ENCODE measurements at places on chromosomes 4 and X.

DNA sequence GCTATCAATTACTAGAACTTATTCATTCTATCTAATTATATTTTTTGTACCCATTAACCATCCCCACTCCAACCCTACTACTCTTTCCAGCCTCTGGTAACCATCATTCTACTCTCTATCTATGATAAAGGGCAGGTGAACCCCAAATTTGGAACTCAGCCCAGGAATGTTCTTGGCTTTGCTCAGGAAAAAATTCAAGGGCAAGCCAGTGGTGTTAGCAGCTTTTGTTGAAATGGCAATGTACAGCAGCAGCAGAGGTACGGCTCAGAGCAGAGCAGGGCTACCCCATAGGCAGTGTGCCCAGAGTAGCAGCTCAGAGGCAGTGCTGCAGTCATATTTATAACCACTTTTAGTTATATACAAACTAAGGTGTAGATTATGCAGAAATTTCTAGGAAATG, 138.2 kb downstream of the RNF150 start:
- DNase-seq: no peak

DNA sequence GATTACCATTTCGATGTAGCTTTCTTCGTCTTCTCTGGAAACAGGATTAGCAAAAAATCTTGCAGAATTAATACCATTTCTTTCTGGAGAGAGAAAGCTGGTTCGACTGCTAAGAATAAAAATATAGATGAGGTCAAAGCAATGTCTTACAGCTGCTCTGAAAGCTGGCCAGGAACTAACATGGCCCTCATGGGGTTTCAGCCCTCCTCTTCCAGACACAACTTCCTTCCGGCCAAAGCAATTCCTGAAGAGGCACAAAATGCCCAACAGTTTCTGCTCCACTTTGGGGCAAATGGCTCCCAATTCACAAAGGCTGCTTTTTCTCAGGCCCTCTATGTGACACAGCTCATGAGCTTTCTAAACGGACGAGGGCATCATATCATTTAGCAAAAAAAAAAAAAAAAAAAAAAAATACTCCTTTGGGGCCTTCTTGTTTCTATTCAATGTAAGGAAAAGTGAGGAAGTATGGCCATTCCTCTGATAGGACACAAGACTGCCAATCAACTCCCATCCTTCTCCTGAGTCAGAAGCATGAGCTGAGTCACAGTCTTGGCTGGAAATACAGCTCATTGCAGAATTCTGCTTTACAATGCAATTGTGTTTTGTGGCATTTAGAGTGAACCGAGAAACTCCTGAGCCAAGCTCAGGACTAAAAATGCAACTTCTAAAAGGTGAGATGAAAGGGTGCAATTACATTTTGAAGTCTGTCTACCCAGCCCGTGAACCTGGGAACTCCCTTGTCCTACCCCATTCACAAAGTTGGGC, 42.7 kb upstream of the CTAG2 start:
- DNase-seq: no peak

DNA sequence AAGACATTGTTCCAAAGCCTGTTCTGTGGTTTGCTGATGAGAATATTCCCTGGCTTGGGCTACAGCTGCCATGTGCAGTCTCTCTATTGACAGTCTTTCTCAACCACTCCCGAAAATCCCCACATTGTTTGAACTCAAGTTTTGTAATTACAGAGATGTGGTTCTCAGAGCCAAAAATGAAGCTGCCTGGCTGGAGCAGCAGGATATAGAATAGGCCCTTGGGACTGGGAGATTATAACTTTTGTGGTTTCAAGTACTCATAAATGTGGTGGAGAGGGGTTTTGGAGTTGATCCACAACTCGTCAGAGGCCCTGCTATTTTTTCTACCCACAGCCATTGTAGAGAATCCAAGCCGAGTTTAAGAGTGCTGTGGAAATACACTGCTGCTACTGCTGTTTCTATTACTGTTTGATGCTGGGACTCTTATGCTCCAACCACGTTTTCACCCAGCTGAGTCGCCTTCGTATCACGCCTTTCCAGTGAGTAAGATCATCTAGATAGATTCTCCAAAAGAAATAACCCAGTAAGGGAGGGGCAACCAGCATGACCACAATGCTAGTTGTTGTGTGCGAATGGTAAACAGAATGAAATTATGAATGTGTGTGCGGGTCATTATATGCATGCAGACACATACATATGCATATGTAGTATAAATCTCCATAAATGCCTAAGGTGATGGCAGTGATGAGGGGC, 57.1 kb upstream of the ATXN3L start:
- DNase-seq: no peak

- no peak for DNase-seq
Observed at GRCh38 chr4:41369680-41370079, 113.0 kb downstream of the UCHL1 start.

All from GM19239 (cell line).